ENCODE measurements at places on chromosomes 2 and 18. TPM values are rescaled to one million over a fixed set of nuclear protein-coding genes. Genes with fewer than 3 reads are reported as not detected.

DNA sequence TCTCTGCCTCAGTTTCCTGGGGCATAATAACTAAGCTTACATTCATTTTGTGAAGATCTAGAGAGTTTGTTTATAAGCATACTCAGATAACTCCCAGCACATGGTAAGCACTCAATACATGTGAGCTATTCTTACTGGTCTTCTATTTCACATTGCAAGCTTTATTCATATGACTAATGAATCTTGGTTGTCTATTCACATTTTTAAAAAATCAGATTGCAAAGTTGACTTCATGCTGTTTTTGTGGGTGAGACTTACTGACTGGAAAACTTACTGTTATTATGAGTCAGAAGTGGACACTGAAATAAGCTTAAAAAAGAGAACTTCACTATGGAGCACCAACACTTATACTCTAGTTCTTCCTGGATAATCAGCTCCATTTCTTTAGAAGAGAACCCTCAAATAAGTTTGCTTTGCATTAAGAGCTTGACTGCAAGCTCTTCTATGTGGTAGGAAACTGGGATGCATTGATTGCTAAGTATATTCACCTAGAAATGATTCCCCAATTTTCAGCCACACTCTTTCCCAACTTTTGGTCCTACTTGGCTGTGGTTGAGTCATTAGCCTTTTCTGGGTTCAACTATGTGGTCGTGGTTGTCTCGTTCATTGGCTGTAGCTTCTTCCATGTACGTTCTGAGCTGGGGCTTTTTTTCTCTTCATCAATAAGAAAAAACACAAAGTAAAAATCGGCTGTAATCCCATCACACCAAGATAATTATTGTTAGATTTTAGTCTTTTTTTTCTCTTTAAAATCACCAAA is 29.5 kb upstream of the RBMS1 start:
- no peak overlapping the region for H3K4me3 ChIP-seq
- no peak overlapping the region for H3K27ac ChIP-seq
- H3K36me3 ChIP-seq, result no peaks in the 10 kb centered on the region

- H3K27me3 ChIP-seq, result no peaks in the 10 kb centered on the region
- no peak overlapping the region for H3K4me3 ChIP-seq
- H3K36me3 ChIP-seq, result no peaks in the 10 kb centered on the region
- peaks cover 2% of the 10 kb centered on the region for H3K4me1 ChIP-seq
Measured at GRCh38 chr2:227804975-227805374, 8.7 kb upstream of the CCL20 start.

DNA sequence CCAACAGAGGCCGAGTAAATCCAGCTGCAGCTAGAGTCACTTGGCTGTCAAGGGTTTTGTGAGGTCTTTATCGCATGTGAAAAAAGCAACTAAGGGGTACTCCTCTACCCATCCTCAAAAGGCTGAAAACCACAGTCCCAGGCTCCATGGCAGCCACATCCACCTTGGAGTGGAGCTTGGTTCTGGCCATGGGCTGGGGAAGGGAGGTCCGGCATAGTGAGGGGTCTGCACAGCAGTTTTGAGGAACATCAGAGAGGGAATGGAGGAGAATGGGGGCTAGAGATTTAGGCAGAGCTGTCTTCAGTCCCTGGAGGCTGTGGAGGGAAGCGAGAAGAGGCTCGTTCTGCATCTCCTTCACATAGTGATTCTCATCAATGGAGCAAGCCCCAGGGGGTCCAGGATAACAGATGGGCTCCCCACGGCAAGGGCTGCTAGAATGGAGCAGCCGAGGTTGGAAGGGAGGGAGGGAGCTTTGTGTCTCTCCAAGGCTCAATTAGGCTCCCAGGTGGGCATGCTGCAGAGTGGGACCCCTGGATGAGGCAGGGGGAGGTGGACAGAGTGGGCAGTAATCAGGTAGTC is 21.0 kb downstream of the MROH2A start:
- H3K4me3 ChIP-seq, result no peak overlapping the region
- no peaks in the 10 kb centered on the region for H3K4me1 ChIP-seq
- no peaks in the 10 kb centered on the region for H3K27me3 ChIP-seq
- H3K36me3 ChIP-seq, result no peaks in the 10 kb centered on the region
- no peak overlapping the region for H3K27ac ChIP-seq

GRCh38 chr2:178315488-178315948 is 121.2 kb downstream of the OSBPL6 start:
- no peak for DNase-seq
- H3K36me3 ChIP-seq, result no peaks in the 10 kb centered on the region
- no peaks in the 10 kb centered on the region for H3K27me3 ChIP-seq
- no peak overlapping the region for H3K27ac ChIP-seq
- no peaks in the 10 kb centered on the region for H3K4me1 ChIP-seq
- H3K4me3 ChIP-seq, result no peak overlapping the region

GRCh38 chr2:15866563-15867193 is 73.7 kb upstream of the MYCN start:
- H3K27me3 ChIP-seq, result no peaks in the 10 kb centered on the region
- H3K4me3 ChIP-seq, result no peak overlapping the region
- H3K36me3 ChIP-seq, result no peaks in the 10 kb centered on the region
- no peaks in the 10 kb centered on the region for H3K4me1 ChIP-seq
- no peak overlapping the region for H3K27ac ChIP-seq
- no peak for DNase-seq

DNA sequence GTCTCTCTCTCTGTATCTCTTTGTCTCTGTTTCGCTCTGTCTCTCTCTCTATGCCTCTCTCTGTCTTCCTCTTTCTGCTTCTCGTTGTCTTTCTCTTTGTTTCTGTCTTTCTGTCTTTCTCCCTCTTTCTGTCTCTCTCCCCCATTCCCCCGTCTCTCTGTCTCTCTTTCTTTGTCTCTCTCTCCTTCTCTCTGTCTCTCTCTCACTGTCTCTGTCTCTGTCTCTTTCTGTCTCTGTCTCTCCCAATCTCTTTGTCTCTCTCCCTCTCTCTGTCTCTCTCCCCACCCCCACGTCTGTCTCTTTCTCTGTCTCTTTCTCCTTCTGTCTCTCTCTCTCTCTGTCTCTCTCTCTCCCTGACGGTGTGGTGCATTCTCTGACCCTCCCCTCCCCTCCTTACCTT is 71.9 kb upstream of the ZNF516 start:
- no peaks in the 10 kb centered on the region for H3K36me3 ChIP-seq
- H3K4me3 ChIP-seq, result no peak overlapping the region
- no peaks in the 10 kb centered on the region for H3K4me1 ChIP-seq

GRCh38 chr2:64177315-64177714 is 33.1 kb upstream of the PELI1 start:
- no peak overlapping the region for H3K4me3 ChIP-seq
- no peak overlapping the region for H3K27ac ChIP-seq
- H3K4me1 ChIP-seq, result no peaks in the 10 kb centered on the region

LYG1 gene
- total RNA-seq, result 0.35 TPM

SERPINB3 gene
- total RNA-seq, result not detected

HNMT gene
- total RNA-seq, result 13.4 TPM

GRCh38 chr2:217854684-217855420 is 147.9 kb downstream of the TNS1 start:
- H3K4me1 ChIP-seq, result peaks cover 14% of the 10 kb centered on the region
- H3K27me3 ChIP-seq, result no peaks in the 10 kb centered on the region
- no peak overlapping the region for H3K4me3 ChIP-seq
- no peak for DNase-seq
- no peaks in the 10 kb centered on the region for H3K36me3 ChIP-seq
- H3K27ac ChIP-seq, result no peak overlapping the region

DNA sequence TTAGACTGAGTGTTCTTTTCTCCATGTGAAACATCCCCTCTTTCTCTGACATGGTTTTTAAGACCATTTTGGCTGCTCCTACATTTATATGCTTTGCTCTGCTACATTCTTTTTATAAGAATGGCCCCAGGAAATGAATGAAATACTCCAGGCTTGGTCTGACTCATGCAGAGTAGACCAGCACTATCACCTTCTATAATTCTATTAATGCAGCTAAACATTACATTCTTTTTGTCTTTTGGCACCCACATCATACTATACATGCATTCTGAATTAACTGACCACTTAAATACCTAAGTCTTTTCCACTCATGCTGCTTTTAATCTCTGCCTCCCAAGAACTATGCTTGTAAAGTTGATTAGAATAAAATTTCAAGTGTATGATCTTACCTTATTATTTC is 94.1 kb downstream of the AAK1 start:
- H3K4me3 ChIP-seq, result no peak overlapping the region
- peaks cover 1% of the 10 kb centered on the region for H3K36me3 ChIP-seq
- peak; percentile 50 for DNase-seq
- H3K27me3 ChIP-seq, result no peaks in the 10 kb centered on the region

DNA sequence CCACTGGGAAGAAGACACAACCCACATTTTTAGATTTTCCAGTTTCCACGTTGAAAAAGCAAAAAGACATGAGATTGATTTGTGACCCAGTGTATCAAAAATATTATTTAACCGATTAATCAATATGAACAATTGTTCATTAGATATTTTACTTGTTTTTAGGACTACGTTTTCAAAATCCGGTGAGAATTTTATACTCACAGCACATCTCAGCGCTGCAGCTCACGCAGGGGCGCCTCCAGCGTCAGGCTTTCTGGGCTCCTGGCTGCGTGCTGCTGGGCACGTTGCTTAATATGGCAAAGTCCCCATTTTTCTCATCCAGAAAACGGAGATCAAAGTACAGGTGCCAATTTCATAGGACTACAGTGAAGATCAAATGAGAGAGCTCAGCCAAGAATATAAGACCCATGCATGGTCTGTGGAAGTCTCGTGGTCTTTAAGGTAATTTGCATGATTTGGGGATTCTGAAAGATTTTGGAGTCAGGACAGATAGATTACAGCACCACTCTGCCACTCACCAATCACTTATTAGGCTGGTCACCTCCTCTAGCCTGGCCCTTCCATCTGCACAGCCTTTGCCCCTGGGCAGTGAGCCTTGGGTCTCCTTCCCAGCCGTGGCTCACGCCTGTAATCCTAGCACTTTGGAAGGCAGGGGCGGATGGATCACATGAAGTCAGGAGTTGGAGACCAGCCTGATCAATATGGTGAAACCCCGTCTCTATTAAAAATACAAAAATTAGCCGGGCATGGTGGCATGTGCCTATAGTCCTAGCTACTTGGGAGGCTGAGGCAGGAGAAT is 36.2 kb downstream of the PTPN18 start:
- H3K4me3 ChIP-seq, result peak overlapping the region; percentile 62
- DNase-seq, result no peak
- no peak overlapping the region for H3K27ac ChIP-seq
- H3K4me1 ChIP-seq, result peaks cover 6% of the 10 kb centered on the region

- DNase-seq, result no peak
- H3K27ac ChIP-seq, result no peak overlapping the region
- H3K4me3 ChIP-seq, result no peak overlapping the region
- H3K4me1 ChIP-seq, result no peaks in the 10 kb centered on the region
- no peaks in the 10 kb centered on the region for H3K27me3 ChIP-seq
Measured at GRCh38 chr18:46596119-46596518, 60.9 kb downstream of the LOXHD1 start.

CCDC121 gene
- total RNA-seq, result 3.3 TPM

DNA sequence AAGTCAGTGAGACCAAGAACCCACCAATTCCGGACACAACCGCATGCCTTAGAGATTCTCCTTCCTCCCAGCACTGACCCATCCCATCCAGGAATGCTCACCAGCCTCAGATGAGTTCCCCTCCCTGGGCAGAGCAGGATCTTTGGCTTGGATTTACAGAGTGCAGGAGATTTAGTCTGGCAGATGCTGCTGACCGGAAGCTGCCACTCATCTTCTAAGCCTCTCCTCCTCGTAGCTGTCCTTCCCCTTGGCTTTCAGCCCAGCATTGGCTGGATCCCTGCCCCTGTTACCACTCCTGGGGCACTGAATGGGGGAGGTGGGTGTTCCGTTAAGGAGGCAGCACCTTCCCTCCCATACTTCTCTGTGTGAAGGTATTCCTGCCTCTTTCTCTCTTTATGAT is 53.2 kb downstream of the VWA3B start:
- H3K4me1 ChIP-seq, result no peaks in the 10 kb centered on the region
- H3K27me3 ChIP-seq, result no peaks in the 10 kb centered on the region
- no peak for DNase-seq
- H3K27ac ChIP-seq, result no peak overlapping the region

DNA sequence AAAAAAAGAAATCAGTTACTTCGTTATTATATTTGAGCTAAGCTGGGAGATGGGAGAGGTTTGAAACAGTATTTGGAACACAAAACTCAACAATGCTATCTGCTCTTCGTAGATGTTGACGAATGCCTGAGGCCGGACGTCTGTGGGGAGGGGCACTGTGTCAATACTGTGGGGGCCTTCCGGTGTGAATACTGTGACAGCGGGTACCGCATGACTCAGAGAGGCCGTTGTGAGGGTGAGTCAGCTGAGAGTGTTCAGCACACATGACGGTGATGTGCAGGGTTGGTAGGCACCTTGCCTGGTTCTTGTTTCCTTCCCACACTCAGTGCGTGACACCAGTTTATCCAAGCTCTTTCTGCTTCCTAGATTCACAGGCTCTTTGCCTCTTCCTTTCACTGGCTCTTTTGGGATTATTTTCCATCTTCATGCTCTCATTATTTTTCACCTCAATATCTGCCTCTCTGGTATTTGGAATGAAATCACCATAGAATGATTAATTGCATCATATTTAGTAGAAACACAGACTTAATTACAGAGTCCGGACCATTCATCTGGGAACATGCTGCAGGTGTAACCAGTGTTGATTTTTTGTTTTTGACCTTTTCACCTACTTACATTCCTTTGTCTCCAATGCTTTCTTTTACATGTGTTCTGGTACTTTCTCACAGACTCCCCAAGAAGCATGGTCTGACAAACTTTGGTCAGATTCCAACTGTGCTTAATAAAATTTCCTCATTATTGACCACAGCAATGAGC is 200.6 kb upstream of the RASGRP3 start:
- peak; percentile 80 for DNase-seq
- H3K36me3 ChIP-seq, result peaks cover 2% of the 10 kb centered on the region
- H3K27ac ChIP-seq, result peak overlapping the region; percentile 84

CXCR1 gene
- not detected for total RNA-seq

GRCh38 chr2:196233021-196233804 is 61.8 kb upstream of the STK17B start:
- H3K4me3 ChIP-seq, result peak overlapping the region; percentile 2
- peak; percentile 93 for DNase-seq

GRCh38 chr2:47054036-47054555 is 101.0 kb downstream of the STPG4 start:
- H3K27me3 ChIP-seq, result no peaks in the 10 kb centered on the region
- no peaks in the 10 kb centered on the region for H3K4me1 ChIP-seq
- no peak overlapping the region for H3K4me3 ChIP-seq
- no peak overlapping the region for H3K27ac ChIP-seq
- no peak for DNase-seq
- H3K36me3 ChIP-seq, result no peaks in the 10 kb centered on the region

DNA sequence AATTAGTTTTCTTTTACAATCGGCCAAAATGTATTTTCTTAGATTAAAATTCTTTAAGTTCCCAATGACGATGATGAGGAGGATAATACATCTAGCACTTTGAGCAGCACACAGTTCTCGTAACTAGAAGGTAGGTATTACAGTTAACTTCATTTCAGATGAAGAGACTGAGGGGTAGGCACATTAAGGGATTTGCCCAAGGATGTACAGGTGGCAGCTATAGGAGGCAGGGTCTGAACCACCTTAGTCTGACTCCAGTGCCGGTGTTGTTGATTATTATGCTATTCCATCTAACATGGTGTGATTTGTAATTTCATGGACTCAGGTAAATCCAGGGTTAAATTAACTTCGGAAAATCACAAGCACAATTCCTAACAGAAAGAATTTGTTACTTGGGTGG is 1.1 kb downstream of the CD28 start:
- H3K27ac ChIP-seq, result no peak overlapping the region
- no peak for DNase-seq
- H3K36me3 ChIP-seq, result no peaks in the 10 kb centered on the region
- no peaks in the 10 kb centered on the region for H3K27me3 ChIP-seq
- peaks cover 2% of the 10 kb centered on the region for H3K4me1 ChIP-seq

GRCh38 chr2:234836271-234836670 is 115.5 kb upstream of the SH3BP4 start:
- no peak for DNase-seq
- no peak overlapping the region for H3K27ac ChIP-seq

- peak; percentile 52 for DNase-seq
- H3K4me3 ChIP-seq, result no peak overlapping the region
- no peaks in the 10 kb centered on the region for H3K36me3 ChIP-seq
- H3K27me3 ChIP-seq, result no peaks in the 10 kb centered on the region
Measured at GRCh38 chr18:6219116-6219717, 195.5 kb downstream of the L3MBTL4 start.
